Cardiac muscle cell (in vitro differentiated cells and primary cell): ENCODE measurements at places on chromosomes 3 and 15.

DNA sequence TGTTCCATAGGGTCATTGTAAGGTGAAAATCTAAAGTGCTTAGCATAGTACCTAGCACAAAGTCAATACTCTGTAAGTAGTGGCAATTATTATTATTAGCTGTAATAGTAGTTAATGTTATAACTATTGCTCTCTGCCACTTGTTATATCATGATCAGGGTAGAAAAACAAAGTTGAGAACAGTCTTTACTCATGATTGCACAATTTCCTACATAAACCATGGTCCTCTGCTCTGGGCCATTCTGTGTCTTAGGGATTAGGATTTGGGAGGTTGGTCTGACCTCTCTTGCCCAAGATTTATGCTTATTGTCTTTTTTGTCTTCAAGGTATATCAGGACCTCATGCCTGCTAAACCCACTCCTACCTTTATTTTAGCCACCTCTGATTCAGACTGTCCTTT, 4.3 kb upstream of the LRRC58 start:
- no peak for DNase-seq

DNA sequence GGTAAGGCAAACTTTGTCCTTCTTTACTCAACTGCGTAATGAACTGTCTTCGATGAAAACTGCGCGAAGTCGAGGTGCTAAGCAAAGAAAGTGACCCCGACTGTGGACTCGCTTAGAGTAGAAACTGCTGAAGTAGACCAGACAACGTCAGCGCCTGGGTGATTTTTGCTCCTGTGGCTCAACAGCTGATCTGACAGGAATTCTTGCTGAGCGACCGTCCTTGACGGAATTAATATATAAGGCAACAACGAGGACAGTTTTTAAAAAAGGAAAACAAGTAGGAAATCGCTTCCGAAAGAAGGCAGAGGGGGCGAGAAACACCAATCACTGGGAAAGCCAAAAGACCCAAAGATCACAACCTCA, 541 bp downstream of the RPS27L start:
- DNase-seq, result peak; percentile 45

GRCh38 chr15:39018966-39019365, 454.4 kb upstream of the RASGRP1 start:
- no peak for DNase-seq

DNA sequence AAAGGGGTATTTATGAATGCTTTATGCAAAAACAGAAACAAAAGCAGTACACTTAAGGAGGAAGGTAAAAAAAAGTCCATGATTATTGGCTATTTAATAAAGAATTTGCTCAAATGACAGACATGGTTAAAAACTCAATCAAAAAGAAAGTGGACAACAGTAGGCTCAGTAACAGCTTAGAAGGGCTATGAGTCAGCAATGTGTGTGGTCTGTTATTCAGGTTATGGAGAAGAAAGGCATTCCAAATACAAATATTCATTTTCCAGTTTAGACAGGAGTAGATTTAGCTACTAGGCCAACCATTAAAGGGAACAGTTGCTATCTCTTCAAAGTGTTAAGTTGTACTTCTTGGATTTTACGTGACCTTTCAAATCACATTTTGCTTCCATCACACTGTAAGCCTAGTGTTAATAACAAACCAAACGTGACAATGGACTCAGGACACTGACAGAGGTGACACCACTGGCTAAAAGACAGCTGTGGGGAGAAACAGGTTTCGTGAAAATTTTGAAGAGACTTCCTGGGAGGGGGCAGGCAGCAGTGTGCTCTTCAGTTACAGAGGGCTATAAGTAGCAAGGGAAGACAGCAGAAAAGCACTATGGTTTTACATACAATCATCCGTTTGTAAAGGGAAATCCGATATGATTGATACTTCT, 41.7 kb upstream of the MYO5C start:
- no peak for DNase-seq

DNA sequence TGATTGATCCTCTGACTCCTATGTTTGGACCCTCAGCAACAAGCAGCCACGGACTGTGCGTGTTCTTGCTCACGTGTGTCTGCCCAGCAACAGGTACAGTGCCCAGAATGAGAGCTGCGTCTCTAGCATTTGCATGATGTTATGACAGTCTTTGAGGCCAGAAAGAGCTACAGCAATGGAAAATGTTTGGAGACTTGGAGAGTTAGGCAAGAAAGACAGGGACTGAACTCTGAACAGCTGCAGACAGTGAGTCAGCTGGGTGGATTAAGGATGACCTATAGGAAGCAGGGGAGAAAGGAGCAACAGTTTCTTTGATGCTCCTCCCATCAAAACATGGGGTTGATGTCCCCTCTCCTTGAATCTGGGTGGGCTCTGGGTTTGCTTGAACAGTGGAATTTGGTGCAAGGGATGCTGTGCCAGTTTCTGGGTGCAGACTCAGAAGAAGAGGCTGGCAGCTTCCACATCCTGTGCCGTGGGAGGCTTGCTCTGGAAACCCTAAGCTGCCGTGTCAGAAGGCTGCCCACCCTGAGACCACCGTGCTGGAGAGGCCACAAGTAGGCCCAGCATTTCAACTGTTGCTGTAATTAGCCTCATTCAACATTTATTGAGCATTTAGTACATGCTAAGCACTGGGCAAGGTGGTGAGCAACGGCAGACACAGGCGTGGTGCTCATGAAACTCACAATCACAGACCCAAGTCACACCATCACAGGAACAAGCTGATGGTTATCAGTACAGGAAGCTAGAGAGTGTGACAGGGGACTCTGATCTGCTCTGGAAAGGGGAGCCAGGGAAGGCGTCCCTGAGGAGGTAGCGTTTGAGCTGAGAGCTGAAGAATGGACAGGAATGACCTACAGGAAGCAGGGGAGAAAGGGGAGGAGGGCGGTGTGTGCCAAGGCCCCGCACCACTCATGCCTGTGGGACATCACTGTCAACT, 21.7 kb downstream of the CCR9 start:
- no peak for DNase-seq

GRCh38 chr3:129567176-129567705, 24.3 kb downstream of the H1-8 start:
- no peak for DNase-seq

DNA sequence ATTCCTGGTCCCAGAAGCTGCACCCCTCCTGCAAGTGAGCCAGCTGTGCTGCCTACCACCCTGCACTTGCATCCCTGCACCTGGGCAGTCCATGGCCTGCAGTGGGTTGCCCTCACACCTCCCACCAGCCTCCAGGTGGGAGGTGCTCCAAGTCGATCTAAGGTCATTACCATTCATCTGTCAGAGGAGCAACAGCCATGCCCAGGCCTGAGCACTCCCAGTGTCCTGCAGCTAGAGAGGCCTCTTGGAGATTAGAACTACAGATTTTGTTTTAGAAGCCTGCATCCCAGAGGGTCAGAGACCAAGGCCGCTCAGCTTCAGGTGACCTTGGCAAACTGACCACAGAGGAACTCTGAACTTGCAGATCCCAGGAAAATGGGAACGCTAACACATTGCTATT, 9.0 kb upstream of the ZXDC start:
- no peak for DNase-seq

DNA sequence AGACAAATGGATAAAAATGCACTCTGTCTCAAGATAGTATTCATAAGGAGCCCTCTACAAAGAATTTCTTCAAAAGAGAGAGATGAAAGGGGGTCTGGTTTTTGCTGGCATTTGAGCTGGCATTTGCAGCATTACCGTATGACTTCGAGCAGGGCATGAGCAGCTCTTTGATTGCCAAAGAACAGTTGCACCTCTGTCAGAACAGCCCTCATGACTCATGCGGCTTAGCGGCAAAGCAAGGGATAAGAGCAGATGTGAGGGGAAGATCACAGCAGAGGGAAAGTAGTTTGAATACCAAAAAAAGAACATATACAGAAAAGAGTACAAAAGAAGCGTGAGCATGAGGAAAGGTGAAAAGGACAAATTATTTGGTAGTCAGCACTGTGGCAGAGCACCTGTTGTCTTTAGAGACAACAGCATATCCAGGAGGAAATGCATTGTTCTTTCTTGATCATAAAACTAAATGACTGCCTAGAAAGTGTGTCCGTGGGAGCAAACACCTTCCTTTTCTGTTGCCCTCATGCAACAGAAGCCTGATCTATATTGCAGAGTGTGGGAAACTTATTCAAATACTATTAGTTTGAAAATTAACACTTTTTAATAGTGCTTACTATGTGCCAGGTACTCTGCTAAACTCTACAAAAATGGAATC, 80.5 kb upstream of the SLC24A5 start:
- no peak for DNase-seq

DNA sequence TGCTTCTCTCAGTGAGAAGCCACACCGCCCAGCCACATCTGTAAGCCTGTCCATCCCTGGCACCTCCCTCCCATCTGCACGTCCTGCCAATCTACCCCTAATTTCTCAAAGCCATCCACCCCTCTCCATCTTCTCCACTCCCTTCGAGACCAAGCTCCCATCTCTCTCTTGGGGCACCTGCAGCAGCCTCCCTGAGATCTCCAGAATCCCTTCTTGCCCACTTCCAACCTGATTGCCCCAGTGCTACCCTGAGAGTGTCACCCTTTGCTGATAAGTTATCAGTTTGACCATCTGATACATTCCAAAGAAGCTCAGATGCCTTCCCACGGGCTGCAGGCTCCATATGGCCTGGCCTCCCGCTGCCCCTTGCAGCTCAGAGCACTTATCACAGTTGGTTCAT, 496.1 kb downstream of the SHQ1 start:
- no peak for DNase-seq

GRCh38 chr3:183502237-183503181, 53.0 kb downstream of the KLHL6 start:
- peak; percentile 38 for DNase-seq

DNA sequence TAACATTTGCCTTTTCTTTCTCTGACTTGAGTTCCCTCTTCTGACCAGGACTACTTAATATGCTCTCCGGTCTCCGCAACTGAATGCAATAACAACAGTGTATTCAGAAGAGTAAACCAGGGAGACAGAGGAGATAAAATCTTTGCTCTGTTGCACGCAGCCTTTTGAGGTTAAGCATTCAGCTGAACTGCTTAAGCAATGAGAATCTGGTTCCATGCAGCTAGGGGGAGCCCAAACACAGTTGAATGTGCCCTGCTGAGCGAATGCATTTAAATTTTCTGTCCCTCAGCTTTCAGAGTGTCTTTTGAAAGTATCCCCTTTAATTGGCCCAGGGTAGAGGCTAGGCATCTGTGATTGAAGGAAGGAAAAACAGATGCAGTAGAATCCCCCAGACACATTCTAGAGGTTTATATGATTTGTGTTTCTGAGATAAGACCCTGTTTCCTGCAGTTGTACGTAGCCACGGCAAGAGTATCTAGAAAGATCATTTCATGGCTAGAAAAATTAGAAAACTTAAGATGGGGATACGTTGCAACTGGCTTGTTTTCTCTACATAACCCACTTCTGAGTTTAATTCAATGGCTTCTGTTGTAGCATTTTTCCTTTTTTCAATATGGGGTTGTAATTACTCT, 309.6 kb downstream of the TUSC7 start:
- peak; percentile 75 for DNase-seq

- DNase-seq, result peak; percentile 1
Observed at GRCh38 chr3:174206607-174207192, 652.4 kb upstream of the NAALADL2 start.

- no peak for DNase-seq
Observed at GRCh38 chr3:107589454-107589853, 66.7 kb downstream of the BBX start.

GRCh38 chr15:36673039-36673438, 93.6 kb downstream of the CDIN1 start:
- DNase-seq, result no peak
